ENCODE measurements at places on chromosomes 6 and 20.

GRCh38 chr20:51512645-51513044, 29.9 kb downstream of the NFATC2 start:
- DNase-seq: no peak

- no peak for DNase-seq
Measured at GRCh38 chr6:162249907-162250642, 477.5 kb downstream of the PRKN start.

- DNase-seq: no peak
Measured at GRCh38 chr20:17316316-17317038, 89.6 kb downstream of the PCSK2 start.

DNA sequence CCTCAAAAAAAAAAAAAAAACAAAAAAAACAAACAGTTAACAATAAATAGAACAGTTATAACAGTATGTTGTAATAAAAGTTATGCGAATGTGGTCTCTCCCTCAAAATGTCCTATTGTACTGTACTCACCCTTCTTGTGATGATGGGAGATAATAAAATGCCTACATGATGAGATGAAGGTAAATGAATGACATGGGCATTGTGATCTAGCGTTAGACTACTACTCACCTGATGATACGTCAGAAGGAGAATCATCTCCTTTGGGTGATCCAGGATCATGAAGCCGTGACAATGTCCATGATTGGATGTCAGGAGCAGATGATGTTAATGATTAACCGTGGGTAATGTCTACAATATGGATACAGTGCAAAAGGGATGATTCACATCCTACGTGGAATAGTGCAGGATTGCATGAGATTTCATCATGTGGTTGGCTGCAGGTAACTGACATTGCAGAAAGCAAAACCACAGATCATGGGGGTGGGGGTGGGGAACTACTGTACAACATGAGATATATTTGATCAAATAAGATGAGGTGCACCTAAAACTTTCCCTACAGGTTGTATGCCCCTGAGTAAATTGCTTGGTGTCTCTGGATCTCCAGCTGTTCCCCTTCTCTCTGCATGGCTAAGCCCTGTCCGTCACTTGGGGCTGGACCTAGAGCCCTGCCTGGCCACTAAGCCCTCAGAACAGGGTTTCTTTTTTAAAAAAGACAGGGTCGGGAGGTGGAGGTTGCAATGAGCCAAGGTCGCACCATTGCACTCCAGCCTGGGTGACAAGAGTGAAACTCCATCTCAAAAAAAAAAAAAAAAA, 6.2 kb upstream of the RBCK1 start:
- DNase-seq: no peak

DNA sequence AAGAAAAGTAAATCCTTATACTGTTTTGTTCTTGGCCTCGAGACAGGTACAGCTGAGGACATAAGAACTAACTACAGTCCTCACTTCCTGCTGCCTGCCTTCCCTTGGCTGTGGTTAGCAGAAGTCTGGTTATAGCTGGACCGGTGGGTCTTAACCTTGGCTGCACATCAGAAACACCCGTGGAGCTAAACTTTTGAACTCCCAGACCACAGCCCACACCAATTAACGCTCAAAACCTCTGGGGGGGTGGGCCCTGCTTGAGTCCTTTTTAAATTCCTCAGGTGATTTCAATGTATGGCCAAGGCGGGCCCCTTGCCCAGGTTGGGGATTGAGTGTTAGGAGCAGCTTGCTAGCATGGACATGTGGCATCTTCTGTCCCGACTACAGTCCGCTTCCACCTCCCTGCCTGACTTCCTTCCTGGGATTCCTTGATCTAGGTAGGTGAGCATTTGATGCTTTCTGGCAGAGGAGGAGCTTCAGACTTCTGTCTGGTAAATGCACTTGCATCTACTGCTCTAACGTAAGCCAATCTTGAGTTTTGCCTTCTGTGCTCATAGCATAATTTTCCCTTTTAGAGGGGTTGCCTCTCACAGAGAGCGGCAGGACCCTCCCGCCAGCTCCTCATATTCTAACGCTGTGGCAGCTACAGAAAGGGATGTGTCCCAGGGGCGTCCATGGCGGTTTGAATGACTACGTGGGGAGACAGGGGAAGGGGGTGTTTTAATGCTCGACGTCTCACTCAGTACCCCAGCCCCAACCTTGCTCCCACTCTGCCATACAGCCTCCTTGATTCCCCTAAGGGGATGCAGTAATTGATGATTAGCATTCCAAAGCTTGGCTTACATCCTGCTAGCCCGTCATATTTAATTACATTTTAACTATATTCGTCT, 390.1 kb downstream of the ZFAND3 start:
- DNase-seq: no peak

DNA sequence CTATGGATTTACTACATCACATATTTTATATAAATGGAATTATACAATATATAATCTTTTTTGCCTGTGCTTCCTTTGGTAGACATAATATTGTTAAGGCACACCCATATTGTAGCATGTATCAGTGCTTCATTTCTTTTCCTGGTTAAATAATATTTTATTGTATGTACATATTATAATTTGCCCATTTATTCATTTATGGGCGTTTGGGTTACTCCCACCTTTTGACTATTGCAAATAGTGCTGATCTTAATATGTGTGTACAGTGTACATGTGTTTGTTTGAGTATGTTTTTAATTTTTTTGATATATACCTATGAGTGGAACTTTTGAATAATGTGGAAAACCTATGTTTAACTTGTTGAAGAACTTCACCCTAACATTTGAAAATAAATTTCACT, 804.2 kb downstream of the DHX35 start:
- no peak for DNase-seq

DNA sequence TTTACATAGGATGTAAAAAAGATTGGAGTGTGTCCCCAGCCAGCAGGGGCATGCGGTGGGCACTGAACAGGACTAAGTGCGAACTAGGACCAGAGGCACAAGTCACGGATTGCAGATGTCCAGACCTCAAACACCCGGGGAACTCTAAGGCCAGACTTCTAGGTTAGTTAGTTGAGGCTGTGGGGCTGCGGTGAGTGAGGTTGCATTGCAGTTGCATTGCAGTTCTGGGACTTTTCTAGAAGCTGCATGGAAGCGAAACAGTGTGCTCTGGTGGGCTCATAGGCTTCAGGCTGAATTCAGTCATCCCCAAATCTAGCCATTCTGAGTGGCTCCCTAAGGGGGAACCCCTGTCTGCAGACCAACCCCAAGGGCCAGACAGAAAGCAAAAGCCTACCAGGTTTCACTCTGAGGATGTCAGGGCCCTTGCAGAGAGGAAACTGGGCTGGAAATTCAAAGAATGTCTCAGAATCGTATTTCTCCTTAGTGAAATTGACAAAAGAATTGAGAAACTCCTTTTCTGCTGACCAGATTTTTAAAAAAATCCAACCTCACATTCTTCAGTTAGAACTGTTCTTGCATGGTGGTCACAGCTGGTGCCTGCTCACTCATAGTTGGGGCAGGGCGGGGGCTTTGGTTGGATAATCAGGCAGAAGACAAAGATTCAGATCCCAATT, 182.8 kb downstream of the ZDHHC14 start:
- DNase-seq: no peak

GRCh38 chr6:76683985-76684384, 611.5 kb upstream of the IMPG1 start:
- DNase-seq: no peak

DNA sequence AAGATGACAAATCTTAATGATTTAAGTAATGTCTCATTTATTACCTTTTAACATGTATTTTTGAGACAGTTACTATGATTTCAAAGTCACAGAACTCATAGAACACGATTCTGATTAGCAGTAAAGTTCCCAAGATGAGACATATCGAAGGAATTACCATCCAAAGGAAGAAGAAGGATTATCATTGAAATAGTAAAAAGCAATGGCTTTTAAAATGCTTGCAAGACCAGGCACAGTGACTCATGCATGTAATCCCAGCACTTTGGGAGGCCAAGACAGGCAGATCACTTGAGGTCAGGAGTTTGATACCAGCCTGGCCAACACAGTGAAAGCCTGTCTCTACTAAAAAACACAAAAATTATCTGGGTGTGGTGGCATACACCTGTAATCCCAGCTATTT, 219.2 kb downstream of the KHDC1L start:
- no peak for DNase-seq

DNA sequence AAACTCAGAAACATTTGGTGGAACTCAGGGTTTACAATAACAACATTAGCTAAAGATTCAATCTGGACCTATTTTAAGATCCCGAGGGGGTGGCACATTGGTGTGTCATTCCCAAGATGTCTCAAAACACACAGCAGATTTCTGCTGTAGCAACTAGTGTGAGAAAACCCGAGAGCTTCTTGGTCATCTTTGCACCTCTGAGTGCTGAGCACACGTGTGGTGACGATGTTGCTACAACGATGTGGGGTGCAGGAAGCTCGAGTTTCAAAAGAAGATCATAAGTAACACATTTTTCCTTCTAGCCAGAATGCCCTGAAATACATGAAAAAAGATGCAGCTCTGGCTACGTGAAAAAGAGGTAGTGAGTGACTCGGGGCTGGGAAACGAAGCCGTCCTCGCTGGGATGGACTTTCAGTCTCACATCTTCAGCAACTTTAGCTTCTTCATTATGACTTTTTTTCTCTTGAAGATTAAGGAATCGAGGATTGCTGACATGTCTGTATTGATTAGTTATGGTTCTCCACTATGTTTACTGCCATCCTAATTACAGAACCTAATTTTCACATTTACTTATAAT, 1.5 kb downstream of the RAMACL start:
- DNase-seq: no peak

DNA sequence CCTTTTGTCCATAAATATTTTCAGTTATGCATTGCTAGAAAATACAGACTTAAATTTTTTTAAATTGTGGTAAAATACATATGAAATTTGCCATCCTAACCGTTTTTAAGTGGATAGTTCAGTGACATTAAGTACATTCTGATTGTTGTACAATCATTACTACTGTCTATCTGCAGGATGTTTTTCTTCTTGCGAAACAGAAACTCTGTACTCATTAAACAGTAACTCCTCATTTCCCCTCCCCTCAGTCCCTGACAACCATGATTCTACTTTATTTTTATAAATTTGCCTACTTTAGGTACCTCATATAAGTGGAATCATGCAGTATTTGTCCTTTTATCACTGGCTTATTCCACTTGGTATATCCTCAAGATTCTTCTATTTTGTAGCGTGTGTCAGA, 21.3 kb downstream of the TAF11 start:
- no peak for DNase-seq

DNA sequence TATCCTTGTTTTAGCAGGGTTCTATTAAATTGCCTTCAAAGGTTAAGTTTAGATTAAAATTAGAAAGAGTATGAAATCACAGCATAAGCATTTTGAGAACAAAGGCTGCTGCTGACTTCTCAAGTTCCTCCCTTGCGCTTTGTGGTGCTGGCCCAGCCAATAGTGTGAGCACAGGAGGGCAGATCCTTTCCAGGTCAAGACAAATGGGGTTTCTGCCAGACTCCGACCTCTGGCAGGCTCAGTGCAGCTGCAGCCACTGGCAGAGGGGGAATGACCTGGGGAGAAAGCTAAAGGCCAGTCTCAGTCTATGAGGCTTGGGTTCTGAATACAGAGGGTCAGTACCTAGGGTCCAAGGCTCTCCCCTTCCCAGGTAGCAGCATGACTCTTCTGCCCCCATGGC, 27.0 kb downstream of the CLIC5 start:
- no peak for DNase-seq

DNA sequence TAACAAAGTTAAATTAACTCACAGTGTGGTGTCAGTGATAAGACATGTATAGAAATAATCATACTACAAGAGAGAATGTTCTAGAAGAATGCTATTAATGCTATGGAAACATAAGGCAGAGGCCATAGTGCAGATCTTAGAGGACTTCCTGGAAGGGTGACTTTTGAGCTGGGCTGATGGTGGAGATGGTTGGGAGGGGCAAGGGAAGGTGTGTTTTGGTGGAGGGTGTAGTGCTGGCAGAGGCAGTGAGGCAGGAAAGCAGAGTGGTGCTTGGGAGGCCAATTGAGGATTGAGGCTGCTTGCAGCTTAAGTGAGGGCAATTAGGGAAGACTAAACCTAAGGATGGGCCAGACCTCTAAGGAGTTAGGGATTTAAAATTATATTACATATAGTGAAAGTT, 58.5 kb upstream of the FNDC1 start:
- DNase-seq: no peak

GRCh38 chr6:119881416-119881815, 531.9 kb upstream of the MAN1A1 start:
- DNase-seq: no peak

GRCh38 chr20:47283411-47283810, 73.1 kb downstream of the ZMYND8 start:
- no peak for DNase-seq

DNA sequence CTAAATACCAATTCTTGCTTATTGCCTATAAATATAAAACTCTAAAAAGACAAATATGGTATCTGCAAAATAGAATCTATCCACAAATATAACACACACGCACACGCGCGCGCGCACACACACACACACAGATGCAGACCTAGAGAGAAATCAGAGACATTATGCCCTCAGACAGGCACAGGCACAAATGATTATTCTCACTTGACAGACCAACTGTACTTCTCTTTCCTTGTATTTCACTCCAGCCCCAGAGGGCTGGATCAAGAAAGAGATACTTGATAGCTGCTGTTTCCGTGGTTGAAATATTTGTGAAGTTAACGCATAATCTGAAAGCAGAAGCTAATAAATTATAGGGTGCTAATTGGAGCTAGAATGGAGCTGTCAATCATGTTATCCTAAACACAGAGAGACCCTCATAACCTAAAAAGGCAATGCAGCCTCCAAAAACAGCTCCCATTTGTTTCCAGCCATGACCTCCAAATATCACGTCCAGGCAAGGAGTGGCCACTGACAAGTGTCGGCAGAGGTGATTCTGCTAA, 11.5 kb downstream of the VGLL2 start:
- DNase-seq: no peak

- no peak for DNase-seq
Measured at GRCh38 chr20:20549267-20549612, 163.2 kb downstream of the RALGAPA2 start.

DNA sequence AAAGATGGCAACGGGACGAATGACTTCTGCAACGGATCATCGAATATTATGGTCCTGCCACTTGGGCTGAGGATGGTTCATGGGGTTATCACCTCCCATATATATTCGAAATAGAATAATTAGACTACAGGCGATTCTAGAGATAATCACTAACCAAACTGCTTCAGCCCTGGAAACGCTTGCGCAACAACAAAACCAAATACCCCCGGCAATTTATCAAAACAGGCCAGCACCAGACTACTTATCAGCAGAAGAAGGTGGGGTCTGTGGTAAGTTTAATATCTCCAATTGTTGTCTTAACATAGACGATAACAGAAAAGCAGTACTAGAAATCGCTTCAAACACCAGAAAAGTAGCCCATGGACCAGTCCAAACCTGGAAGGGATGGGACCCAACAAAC, 31.0 kb upstream of the ULBP3 start:
- no peak for DNase-seq

DNA sequence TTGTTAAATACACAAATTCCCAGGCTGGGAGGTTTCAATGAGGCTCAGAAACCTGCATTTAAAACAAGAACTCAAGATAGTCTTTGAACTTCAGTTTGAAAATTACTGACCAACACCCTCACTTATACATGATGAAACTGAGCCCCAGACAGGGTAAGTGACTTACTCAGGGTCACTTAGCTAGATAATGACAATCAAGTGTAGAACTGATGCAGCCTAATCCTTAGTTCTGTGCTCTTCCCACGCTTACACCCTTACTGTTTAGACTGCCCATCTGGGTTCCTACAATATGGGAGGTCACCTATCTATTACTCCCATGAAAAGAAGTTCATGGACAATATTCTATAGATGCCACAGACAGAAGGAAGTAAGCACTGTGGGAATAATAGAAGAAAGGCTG, 24.5 kb upstream of the FAM135A start:
- no peak for DNase-seq

Measured in right lung (tissue), 10 donors.